CD14-positive monocyte (primary cell): ENCODE measurements at places on chromosomes 1 and 21.

- DNase-seq: no peak
Observed at GRCh38 chr1:48470950-48471690, 884 bp downstream of the SPATA6 start.

GRCh38 chr1:244461245-244462071 is at the start of gene CATSPERE:
TSS of gene CATSPERE (plus strand) at chr1:244461273. CDS start at chr1:244461430, 157 bp downstream.
- DNase-seq: peak; percentile 68

- no peak for DNase-seq
Observed at GRCh38 chr1:35640380-35641232, 720 bp downstream of the PSMB2 start.

DNA sequence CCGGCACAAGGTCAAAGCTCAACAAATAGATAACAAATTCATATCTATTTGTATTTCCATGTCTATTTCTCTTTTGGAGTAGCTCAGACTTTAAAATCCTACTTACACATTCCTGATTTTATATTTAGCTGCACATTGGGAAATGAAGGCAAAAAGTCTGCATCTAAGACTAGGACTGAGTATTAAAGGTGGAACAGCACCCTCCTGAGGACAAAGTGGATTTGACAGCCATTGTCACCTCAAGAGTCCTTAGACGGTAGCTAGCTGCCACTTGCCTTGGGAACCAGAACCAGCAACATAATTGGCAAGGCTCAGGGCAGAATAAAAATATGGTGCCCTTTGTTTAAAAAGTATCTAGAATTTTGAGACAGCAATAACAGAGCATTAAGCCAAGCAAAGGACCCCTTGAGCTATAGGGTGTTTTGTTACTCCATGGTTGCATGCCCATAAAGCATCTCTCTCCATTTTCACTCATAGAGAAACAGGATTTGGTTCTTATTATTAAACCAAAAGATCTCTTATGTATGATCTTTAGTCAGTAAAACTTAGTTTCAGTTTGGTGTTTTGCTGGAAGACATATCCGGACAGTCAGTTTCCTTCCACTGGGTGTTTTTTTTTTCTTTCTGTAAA is 30.0 kb upstream of the SGIP1 start:
- peak; percentile 36 for DNase-seq

DNA sequence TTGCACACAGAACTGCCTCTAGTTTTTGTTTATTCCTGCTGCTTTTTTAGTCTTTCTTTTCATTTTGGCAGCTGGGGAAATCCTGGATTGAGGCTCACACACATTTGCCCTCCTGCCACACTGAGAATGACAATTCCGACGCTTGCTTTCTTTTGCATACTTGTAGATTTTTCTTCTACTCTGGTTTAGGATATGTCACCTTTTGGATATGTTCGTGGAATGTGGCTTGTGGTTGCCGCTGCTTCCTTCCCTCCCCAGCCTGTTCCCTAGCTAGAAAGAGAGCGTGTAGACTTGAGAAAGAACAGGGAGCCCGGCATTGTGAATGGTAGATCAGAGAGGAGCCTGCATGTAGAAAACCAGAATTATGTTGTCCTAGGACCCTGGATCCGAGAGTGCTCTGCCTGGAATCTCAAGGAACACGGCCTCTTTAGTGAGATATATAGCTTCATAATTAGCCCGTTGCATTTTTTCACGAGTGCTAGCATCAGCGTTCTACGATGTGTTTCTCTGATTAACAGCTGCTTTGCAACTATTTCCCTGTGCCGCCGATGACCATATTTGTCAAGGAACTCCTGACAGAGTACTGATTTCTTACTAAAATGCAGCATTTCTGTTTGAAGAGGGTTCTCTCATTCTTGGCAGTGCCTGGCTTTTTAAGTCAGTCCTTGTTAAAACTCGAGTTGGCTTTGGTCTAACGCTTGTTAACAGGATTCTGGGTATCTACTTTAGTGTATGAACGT is 56.2 kb downstream of the PEX14 start:
- DNase-seq: no peak

GRCh38 chr21:36310016-36310415 is 10.0 kb upstream of the MORC3 start:
- DNase-seq: no peak
